ENCODE measurements at places on chromosomes 7 and 10. TPM values are rescaled to one million over a fixed set of nuclear protein-coding genes. Genes with fewer than 3 reads are reported as not detected.

The SAMD9L gene
- 27.7 TPM for total RNA-seq

- DNase-seq: no peak
Measured at GRCh38 chr7:24718431-24718831, 38.8 kb downstream of the GSDME start.

DNA sequence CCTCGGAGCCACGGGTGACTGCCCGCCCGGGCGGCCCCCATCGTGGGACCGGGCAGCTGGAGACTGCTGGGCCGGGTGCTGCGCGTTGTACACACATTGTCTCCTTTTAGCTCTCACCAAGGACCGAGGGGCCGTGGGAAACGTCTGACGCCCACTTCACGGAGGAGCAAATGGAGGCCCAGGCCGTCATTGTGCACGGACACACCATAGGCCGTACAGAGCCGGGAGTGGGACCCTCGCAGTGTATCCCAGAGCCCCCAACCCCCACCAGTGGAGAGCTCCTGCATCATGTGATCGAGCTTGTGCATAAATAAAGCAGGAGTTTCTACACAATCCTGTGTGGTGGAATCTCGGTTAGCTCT is 722 bp downstream of the DENND10 start:
- DNase-seq: peak; percentile 39

DNA sequence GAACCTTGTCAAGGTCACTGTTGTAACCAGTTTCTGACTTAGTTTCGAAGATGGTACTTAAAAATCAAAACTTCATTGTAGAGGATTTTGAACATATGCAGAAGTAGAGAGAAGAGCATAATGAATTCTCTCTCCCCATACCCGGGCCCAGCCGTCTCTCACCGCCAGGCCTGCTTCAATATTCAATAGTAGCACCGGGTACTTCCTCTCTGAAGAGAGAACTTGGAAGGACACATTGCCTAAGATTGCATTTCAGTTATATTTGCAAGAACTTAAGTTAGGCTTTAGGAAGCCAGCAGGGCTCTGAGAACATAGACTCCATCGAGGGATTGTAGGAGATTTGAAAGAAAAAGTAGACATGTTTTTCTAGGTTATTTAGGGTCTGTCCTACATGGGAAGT is 19.1 kb downstream of the LMTK2 start:
- DNase-seq: no peak

GRCh38 chr10:115092555-115093285 is 445 bp upstream of the ATRNL1 start:
- peak; percentile 13 for DNase-seq

DNA sequence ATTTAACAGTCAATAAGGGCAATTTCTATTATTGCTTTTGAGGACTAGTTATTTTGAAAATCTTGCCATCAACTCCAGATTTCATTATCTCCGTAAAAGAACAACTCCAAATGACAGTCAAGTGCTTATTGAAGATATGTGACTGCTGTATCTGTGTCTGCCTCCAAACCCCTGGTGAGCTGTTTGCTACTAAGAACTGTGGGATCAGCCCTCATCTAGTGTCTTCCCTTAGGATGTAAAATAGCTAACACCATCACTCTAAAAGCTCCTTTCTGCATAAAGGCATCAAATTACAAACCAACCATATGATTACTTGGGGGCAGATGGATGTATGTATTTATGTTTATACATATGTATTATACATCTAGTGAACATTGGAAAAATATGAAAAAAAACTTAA is 70.8 kb upstream of the SLC13A1 start:
- DNase-seq: no peak
